Thoracic aorta (tissue), 2 donors: ENCODE measurements at places on chromosomes 5 and 9. TPM values are rescaled to one million over a fixed set of nuclear protein-coding genes. Genes with fewer than 3 reads are reported as not detected.
A peak's percentile ranks its signal among the peaks of the same experiment; 100 is the strongest.

GRCh38 chr5:37075399-37075950, 173.7 kb downstream of the CPLANE1 start:
- no peaks in the 10 kb centered on the region for H3K27me3 ChIP-seq
- H3K4me3 ChIP-seq: no peak overlapping the region
- peaks cover 13% of the 10 kb centered on the region for H3K36me3 ChIP-seq
- H3K27ac ChIP-seq: no peak overlapping the region
- no peak for DNase-seq

DNA sequence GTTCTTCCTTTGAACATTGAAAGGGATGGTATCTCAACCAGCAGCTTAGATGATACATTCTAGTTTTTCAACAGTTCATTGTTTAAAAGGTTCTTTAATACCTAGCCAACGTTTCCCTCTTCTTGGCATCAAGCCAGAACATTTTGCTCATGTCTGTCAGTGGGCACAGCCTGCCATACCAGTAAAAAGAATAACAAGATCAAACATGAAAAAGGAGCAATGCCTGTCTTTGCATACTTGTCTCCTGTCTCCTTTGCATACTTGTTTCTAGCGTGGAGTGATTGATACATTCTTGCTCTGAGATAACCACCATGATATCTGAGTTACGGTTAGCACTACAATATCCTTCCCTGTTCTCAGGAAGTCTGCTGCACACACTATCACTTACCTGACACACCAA, 248.6 kb upstream of the DAPK1 start:
- no peaks in the 10 kb centered on the region for H3K36me3 ChIP-seq
- H3K4me3 ChIP-seq: no peak overlapping the region
- H3K27ac ChIP-seq: no peak overlapping the region
- no peaks in the 10 kb centered on the region for H3K27me3 ChIP-seq

DNA sequence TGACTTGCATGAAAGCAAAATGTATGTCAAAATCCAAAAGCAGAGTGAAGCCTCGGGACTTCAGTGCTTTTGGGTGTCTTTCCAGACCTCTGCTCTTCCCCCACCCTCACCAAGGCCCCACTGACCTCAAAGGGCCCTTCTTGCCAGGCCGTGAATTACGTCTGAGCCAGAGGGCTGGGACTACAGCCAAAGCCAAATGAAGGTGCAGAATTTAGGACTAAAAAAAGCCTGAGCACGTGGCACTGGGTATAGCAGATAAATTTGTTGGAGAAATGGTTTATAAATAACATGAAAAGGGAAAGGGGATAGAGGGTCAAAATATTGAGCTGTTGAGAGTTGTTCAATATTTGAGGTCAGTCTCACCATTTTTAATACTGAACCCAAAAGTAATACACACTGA, 163.4 kb downstream of the GHR start:
- H3K27me3 ChIP-seq: no peaks in the 10 kb centered on the region
- H3K27ac ChIP-seq: peak overlapping the region; percentile 53
- peak overlapping the region; percentile 59 for H3K4me3 ChIP-seq
- peaks cover 55% of the 10 kb centered on the region for H3K4me1 ChIP-seq
- no peak for DNase-seq
- H3K36me3 ChIP-seq: no peaks in the 10 kb centered on the region

- H3K4me3 ChIP-seq: no peak overlapping the region
- peaks cover 15% of the 10 kb centered on the region for H3K4me1 ChIP-seq
- no peaks in the 10 kb centered on the region for H3K36me3 ChIP-seq
- no peak overlapping the region for H3K27ac ChIP-seq
- DNase-seq: no peak
Observed at GRCh38 chr5:113118765-113119164, 142.2 kb downstream of the DCP2 start.

- H3K27me3 ChIP-seq: no peaks in the 10 kb centered on the region
- no peaks in the 10 kb centered on the region for H3K36me3 ChIP-seq
- H3K4me1 ChIP-seq: no peaks in the 10 kb centered on the region
- no peak overlapping the region for H3K27ac ChIP-seq
Observed at GRCh38 chr5:108201721-108202120, 180.2 kb downstream of the FBXL17 start.

GRCh38 chr5:71748360-71748759, 29.3 kb downstream of the CARTPT start:
- peak overlapping the region; percentile 60 for H3K27ac ChIP-seq
- peak; percentile 80 for DNase-seq
- H3K4me1 ChIP-seq: peaks cover 17% of the 10 kb centered on the region
- no peak overlapping the region for H3K4me3 ChIP-seq

DNA sequence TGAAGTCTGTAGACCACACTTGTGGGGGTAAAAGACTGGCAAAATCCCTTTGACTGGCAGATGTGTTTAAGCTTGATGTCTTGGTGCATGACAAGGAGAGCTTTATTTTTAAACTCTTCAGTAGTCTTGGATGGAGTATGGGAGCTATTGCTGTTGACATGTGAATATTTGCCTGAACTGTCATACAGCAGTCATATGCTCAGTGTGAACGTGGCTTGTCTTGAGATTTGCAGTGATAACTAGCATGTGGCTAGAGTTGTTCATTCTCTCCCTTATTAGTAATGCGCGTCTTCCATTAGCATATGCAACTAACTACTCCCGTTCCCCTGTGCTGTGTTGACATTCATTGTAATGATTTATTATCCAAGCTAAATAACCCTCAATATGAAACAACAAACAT, 523.6 kb upstream of the WWC1 start:
- DNase-seq: no peak

GRCh38 chr5:102815540-102816332, 60.6 kb downstream of the PAM start:
- H3K27ac ChIP-seq: no peak overlapping the region
- H3K36me3 ChIP-seq: no peaks in the 10 kb centered on the region
- H3K4me1 ChIP-seq: peaks cover 52% of the 10 kb centered on the region
- no peak overlapping the region for H3K4me3 ChIP-seq
- DNase-seq: no peak

- DNase-seq: no peak
- H3K36me3 ChIP-seq: no peaks in the 10 kb centered on the region
- H3K4me1 ChIP-seq: no peaks in the 10 kb centered on the region
- H3K4me3 ChIP-seq: no peak overlapping the region
- no peak overlapping the region for H3K27ac ChIP-seq
Observed at GRCh38 chr5:126115059-126115629, 308.1 kb upstream of the GRAMD2B start.

GRCh38 chr5:150661086-150661485, at the start of gene MYOZ3:
TSS of gene MYOZ3 (plus strand) at chr5:150661251. CDS start at chr5:150662942, 1,691 bp downstream.
- peak within 1 kb of the TSS; percentile 64 for H3K27ac ChIP-seq
- H3K4me3 ChIP-seq: no peak within 1 kb of the TSS
- H3K36me3 ChIP-seq: no peaks in the 10 kb centered on the region
- peaks cover 10% of the 10 kb centered on the region for H3K4me1 ChIP-seq
- DNase-seq: no peak
- H3K27me3 ChIP-seq: no peaks in the 10 kb centered on the region

GRCh38 chr9:111162026-111162425, 123.8 kb upstream of the LPAR1 start:
- no peaks in the 10 kb centered on the region for H3K4me1 ChIP-seq
- no peaks in the 10 kb centered on the region for H3K36me3 ChIP-seq
- H3K27ac ChIP-seq: no peak overlapping the region
- DNase-seq: no peak
- H3K4me3 ChIP-seq: no peak overlapping the region

DNA sequence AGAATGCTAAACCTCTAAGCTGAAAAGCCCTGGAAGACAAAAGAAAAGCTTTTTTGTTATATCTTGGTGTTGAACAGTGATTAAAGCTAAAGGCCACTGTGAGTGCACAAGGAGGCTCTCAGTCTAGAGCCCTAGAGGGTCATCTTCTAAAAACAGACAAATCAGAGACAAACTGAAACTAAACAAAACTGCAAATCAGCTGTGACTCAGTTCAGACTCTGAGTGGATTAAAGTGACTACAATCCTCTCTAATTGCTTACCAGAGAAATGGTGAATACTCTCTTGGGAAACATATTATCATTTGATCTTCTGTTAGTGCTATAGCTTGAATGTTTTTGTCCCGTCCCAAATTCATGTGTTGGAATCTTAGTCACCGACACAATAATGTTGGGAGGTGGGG, 491.9 kb downstream of the CDH18 start:
- H3K27me3 ChIP-seq: no peaks in the 10 kb centered on the region
- no peaks in the 10 kb centered on the region for H3K36me3 ChIP-seq
- H3K27ac ChIP-seq: no peak overlapping the region
- no peaks in the 10 kb centered on the region for H3K4me1 ChIP-seq
- no peak overlapping the region for H3K4me3 ChIP-seq

DNA sequence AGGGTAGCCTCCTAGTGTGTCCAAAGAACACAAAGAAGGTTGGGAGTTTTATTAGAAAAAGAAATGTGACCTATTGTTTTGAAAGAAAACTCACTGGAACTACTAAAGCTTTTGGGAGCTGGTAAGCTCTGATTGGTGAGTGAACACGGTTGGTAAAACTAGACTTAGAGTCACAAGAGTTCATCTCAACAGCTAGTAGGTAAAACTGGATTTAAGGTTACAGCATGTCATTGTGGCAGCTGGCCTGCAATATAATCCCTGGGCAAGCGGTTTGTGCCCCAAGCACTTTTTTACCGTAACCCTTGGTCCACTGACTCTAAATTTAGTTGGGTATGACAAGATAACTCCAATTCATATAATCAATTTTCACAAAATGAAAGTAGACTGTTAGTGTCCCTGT, 47.4 kb downstream of the UBAP2 start:
- no peaks in the 10 kb centered on the region for H3K4me1 ChIP-seq
- no peak for DNase-seq
- H3K36me3 ChIP-seq: no peaks in the 10 kb centered on the region

GRCh38 chr5:54728588-54728915, 211.0 kb downstream of the SNX18 start:
- DNase-seq: no peak
- no peak overlapping the region for H3K4me3 ChIP-seq
- no peaks in the 10 kb centered on the region for H3K36me3 ChIP-seq
- H3K27ac ChIP-seq: no peak overlapping the region
- no peaks in the 10 kb centered on the region for H3K27me3 ChIP-seq
- no peaks in the 10 kb centered on the region for H3K4me1 ChIP-seq

GRCh38 chr9:19127871-19128500, 694 bp upstream of the PLIN2 start:
- no peaks in the 10 kb centered on the region for H3K4me1 ChIP-seq
- no peaks in the 10 kb centered on the region for H3K36me3 ChIP-seq
- H3K27ac ChIP-seq: peak overlapping the region; percentile 97
- peak overlapping the region; percentile 91 for H3K4me3 ChIP-seq
- no peak for DNase-seq

GRCh38 chr5:54745599-54745998, 228.0 kb downstream of the SNX18 start:
- DNase-seq: no peak
- no peaks in the 10 kb centered on the region for H3K36me3 ChIP-seq
- H3K4me1 ChIP-seq: peaks cover 10% of the 10 kb centered on the region
- H3K4me3 ChIP-seq: no peak overlapping the region
- no peaks in the 10 kb centered on the region for H3K27me3 ChIP-seq
- H3K27ac ChIP-seq: no peak overlapping the region

- DNase-seq: no peak
- no peaks in the 10 kb centered on the region for H3K4me1 ChIP-seq
- no peaks in the 10 kb centered on the region for H3K36me3 ChIP-seq
- H3K27me3 ChIP-seq: no peaks in the 10 kb centered on the region
Observed at GRCh38 chr5:1227667-1228066, 2.5 kb downstream of the SLC6A18 start.

DNA sequence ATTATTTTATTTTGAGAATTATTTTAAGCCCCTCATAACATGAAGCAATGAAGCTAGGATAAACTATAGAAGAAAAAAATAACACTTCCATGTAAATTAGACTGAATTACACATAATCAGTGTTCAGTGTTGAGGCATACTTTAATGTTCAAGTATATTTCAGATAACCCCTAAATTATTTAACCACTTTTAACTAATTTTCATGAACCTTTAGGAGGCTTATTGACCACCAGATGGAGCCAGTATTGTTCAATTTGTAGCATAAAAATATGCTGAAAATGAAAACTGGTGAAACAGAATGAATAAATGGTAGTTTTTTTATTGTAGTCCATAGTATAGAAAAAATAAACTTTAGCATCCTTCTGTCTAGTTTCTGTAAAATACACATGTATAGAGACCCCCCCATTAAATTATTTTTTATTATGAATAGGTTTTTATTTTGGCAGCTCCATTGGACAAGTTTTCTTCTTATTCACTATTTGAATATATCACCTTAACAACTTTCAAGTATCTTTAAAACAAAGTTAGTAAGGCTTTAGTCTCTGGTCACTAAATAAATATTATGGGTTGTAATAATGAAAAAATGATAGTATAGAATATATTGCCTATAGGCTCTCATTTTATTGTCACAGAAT, 190.1 kb downstream of the CWC27 start:
- no peak for DNase-seq
- H3K4me3 ChIP-seq: no peak overlapping the region
- no peaks in the 10 kb centered on the region for H3K4me1 ChIP-seq
- H3K27ac ChIP-seq: no peak overlapping the region

GRCh38 chr5:28691526-28691925, 1653.1 kb upstream of the CDH9 start:
- no peaks in the 10 kb centered on the region for H3K27me3 ChIP-seq
- no peak overlapping the region for H3K4me3 ChIP-seq
- H3K4me1 ChIP-seq: no peaks in the 10 kb centered on the region
- H3K36me3 ChIP-seq: no peaks in the 10 kb centered on the region
- H3K27ac ChIP-seq: no peak overlapping the region

DNA sequence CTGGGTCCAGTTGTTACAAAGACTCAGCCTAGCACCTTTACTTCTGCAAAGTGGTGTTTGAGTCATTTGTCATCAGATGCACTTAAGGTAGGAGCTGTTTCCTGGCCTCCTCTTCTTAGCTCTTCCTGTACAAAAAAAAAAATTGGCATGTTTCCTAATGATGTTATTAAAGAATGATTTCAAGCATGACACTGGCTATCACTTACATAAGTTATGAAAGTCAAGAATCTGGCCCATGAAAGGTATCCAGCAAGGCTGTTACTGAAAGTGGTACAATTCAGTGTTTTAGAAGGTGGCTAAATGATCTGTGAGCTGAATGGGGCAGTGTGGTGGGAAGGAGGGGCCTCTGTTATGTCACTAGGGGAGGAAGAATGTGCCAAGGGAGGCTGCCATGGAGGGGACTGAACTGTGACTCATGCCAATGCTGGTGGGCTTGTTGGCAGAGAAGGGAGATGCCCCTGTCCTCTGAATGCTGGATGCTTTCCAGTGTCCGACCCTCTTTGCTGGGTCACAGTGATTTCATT, 175.1 kb upstream of the MAP1B start:
- H3K4me3 ChIP-seq: no peak overlapping the region
- H3K27ac ChIP-seq: peak overlapping the region; percentile 97
- H3K4me1 ChIP-seq: peaks cover 47% of the 10 kb centered on the region

The HARS1 gene
- 68.2 TPM for total RNA-seq

The NAIF1 gene
- 21.0 TPM for total RNA-seq

The ISL1 gene
- not detected for total RNA-seq

The OGN gene
- total RNA-seq: 210 TPM

The OR2K2 gene
- not detected for total RNA-seq

The PCDHGB3 gene
- total RNA-seq: 15.4 TPM

The PTGES2 gene
- 57.9 TPM for total RNA-seq

The SHOC1 gene
- not detected for total RNA-seq

The FBP2 gene
- not detected for total RNA-seq

The CCDC107 gene
- total RNA-seq: 75.2 TPM

The FBXO4 gene
- 16.2 TPM for total RNA-seq
